ENCODE measurements at places on chromosomes 3 and 15. TPM values are rescaled to one million over a fixed set of nuclear protein-coding genes. Genes with fewer than 3 reads are reported as not detected.

The ZNF80 gene
- total RNA-seq = 5.3 TPM

The KLHL40 gene
- not detected for total RNA-seq

The COL6A6 gene
- not detected for total RNA-seq

The CFAP20DC gene
- total RNA-seq = 1.8 TPM

The LRRC2 gene
- 0.75 TPM for total RNA-seq

The FSTL1 gene
- 0.31 TPM for total RNA-seq

The HIGD2B gene
- total RNA-seq = not detected

The BSN gene
- 0.14 TPM for total RNA-seq

The MAP2K5 gene
- 25.8 TPM for total RNA-seq

The GALK2 gene
- 30.6 TPM for total RNA-seq

The CLDN1 gene
- total RNA-seq = not detected

The CKMT1A gene
- not detected for total RNA-seq

The IGF1R gene
- 23.4 TPM for total RNA-seq

The TTC21A gene
- total RNA-seq = 4.5 TPM

The ITPKA gene
- total RNA-seq = 0.25 TPM

The ITGA11 gene
- total RNA-seq = 0.61 TPM

The ZBBX gene
- total RNA-seq = not detected

The DGKG gene
- 0.54 TPM for total RNA-seq

The SECISBP2L gene
- total RNA-seq = 34.8 TPM

The ECT2 gene
- 46.4 TPM for total RNA-seq

The NRG4 gene
- total RNA-seq = not detected

The STAB1 gene
- total RNA-seq = 10.5 TPM

The CD200R1 gene
- 11.6 TPM for total RNA-seq

The PLA2G4E gene
- total RNA-seq = not detected

The CLSTN2 gene
- not detected for total RNA-seq

The LRRC49 gene
- not detected for total RNA-seq

The CTXN2 gene
- not detected for total RNA-seq

The RAP2B gene
- total RNA-seq = 19.3 TPM

The MOBP gene
- not detected for total RNA-seq

The RPP25 gene
- total RNA-seq = 4.2 TPM

The PLSCR5 gene
- not detected for total RNA-seq

The LHFPL4 gene
- total RNA-seq = not detected

The ENTPD3 gene
- not detected for total RNA-seq

The NANOGP8 gene
- total RNA-seq = not detected

Measured in activated naive CD8-positive, alpha-beta T cell treated with anti-CD3 and anti-CD28 coated beads, Interleukin-2, amount 10 ng/mL, durations not matched to agents 7 days and 5 days (primary cell).